ENCODE measurements at places on chromosomes 5 and 9. TPM values are rescaled to one million over a fixed set of nuclear protein-coding genes. Genes with fewer than 3 reads are reported as not detected.

- no peaks in the 10 kb centered on the region for H3K27me3 ChIP-seq
- H3K4me3 ChIP-seq = no peak overlapping the region
- peaks cover 34% of the 10 kb centered on the region for H3K4me1 ChIP-seq
Observed at GRCh38 chr9:123927625-123928532, 2.0 kb downstream of the DENND1A start.

DNA sequence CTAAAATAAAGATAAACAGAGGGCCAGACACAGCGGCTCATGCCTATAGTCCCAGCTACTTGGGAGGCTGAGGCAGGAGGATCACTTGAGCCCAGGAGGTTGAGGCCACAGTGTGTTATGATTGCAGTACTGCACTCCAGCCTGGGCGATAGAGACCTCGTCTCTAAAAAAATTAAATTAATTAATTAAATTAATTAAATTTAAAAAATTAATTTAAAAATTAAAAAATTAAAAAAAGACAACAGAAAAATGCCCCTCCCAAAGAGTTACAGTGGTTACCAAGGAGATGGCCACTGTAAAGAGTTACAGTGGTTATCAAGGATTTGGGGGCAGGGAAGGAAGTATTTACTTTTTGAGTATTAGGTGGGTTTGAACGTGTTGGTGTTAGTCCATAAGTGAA lies 38.3 kb downstream of the CDC14B start:
- H3K27ac ChIP-seq = no peak overlapping the region
- H3K4me1 ChIP-seq = no peaks in the 10 kb centered on the region
- DNase-seq = no peak
- H3K27me3 ChIP-seq = no peaks in the 10 kb centered on the region
- H3K36me3 ChIP-seq = no peaks in the 10 kb centered on the region
- H3K4me3 ChIP-seq = no peak overlapping the region

DNA sequence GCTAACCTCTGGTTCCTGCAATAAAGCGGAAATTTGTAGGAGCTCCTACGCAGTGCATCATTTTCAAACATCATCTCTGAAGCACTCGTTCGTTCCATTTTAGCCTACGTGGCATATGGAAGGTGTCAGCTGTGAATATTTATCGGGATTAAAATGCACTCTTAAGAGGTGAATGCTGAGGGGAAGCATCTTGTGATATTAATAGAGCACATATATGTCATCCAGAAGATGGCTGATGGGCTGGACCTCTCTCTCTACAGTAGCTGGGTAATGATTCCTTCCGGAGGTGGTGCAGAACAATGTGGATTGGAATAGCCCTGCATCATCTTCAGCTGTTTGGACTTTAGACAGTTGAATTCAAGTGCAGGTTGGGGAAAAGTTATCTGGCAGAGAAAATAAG lies 478.7 kb downstream of the DMAC1 start:
- no peaks in the 10 kb centered on the region for H3K36me3 ChIP-seq
- no peak overlapping the region for H3K27ac ChIP-seq
- H3K27me3 ChIP-seq = no peaks in the 10 kb centered on the region
- no peak overlapping the region for H3K4me3 ChIP-seq
- DNase-seq = no peak

The PKN3 gene
- total RNA-seq = 7.2 TPM

DNA sequence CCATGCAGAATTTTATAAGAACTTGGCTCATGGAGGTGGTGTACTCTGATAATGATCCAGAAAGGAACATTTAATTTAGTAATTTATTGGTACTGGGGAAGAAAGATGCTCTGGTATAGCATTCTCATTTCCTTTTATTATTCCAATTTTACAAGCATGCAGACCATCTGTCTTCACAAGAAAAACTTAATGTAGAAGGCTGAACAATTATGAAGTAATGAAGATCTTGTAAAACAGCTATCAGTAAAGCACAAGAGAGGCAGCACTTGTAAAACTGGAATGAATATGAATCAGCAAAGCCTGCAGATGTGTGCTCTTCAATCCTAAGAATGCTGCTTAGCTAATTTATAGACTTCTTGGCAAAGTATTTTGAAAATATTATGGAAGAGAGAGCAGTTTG lies 300.0 kb downstream of the YTHDC2 start:
- H3K4me3 ChIP-seq = no peak overlapping the region
- H3K4me1 ChIP-seq = peaks cover 12% of the 10 kb centered on the region
- no peaks in the 10 kb centered on the region for H3K27me3 ChIP-seq
- H3K27ac ChIP-seq = no peak overlapping the region
- no peaks in the 10 kb centered on the region for H3K36me3 ChIP-seq

- no peak overlapping the region for H3K4me3 ChIP-seq
- no peak for DNase-seq
- no peaks in the 10 kb centered on the region for H3K36me3 ChIP-seq
- H3K27me3 ChIP-seq = no peaks in the 10 kb centered on the region
Observed at GRCh38 chr5:150177721-150178120, 11.1 kb downstream of the CDX1 start.

The SLC46A2 gene
- 0.17 TPM for total RNA-seq

- no peak for DNase-seq
- H3K4me1 ChIP-seq = peaks cover 11% of the 10 kb centered on the region
- no peak overlapping the region for H3K27ac ChIP-seq
- no peaks in the 10 kb centered on the region for H3K27me3 ChIP-seq
- peak overlapping the region; percentile 51 for H3K4me3 ChIP-seq
Observed at GRCh38 chr9:109166171-109166770, 778 bp downstream of the FRRS1L start.

The IRX1 gene
- total RNA-seq = 0.17 TPM

GRCh38 chr5:93886098-93886806 lies 144.9 kb upstream of the POU5F2 start:
- H3K27ac ChIP-seq = no peak overlapping the region
- no peaks in the 10 kb centered on the region for H3K27me3 ChIP-seq
- H3K4me3 ChIP-seq = no peak overlapping the region
- H3K4me1 ChIP-seq = peaks cover 6% of the 10 kb centered on the region
- no peaks in the 10 kb centered on the region for H3K36me3 ChIP-seq

- no peak overlapping the region for H3K27ac ChIP-seq
- no peak for DNase-seq
- peaks cover 12% of the 10 kb centered on the region for H3K4me1 ChIP-seq
Observed at GRCh38 chr5:82656341-82656761, 378.2 kb upstream of the RPS23 start.

- no peak overlapping the region for H3K27ac ChIP-seq
- H3K4me3 ChIP-seq = no peak overlapping the region
- peaks cover 19% of the 10 kb centered on the region for H3K4me1 ChIP-seq
Observed at GRCh38 chr9:97845130-97845529, 7.9 kb upstream of the FOXE1 start.

- DNase-seq = no peak
- H3K27ac ChIP-seq = no peak overlapping the region
- H3K4me1 ChIP-seq = peaks cover 50% of the 10 kb centered on the region
- H3K36me3 ChIP-seq = no peaks in the 10 kb centered on the region
- H3K27me3 ChIP-seq = no peaks in the 10 kb centered on the region
- H3K4me3 ChIP-seq = peak overlapping the region; percentile 82
Observed at GRCh38 chr5:53478411-53479044, 1.9 kb upstream of the FST start.

The BRINP1 gene
- not detected for total RNA-seq

The SPATA31E1 gene
- not detected for total RNA-seq

DNA sequence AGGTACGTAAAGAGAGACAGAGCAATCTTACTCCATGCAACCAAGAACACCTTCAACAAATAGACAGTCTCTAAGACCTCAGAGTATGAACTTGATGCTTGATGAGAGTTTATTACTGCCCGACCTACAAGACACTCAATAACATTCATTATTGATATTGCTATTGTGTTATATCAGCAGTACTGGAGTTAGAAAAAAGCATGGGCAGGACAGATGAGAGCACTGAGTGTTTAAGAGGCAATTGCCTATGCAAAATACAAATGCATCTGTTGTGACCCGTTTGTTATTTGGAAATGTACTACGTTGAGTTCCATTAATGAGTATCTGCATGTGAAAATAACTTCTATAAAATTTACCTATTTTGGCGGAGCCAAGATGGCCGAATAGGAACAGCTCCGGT lies 8.1 kb upstream of the MARCOL start:
- DNase-seq = no peak
- H3K4me1 ChIP-seq = no peaks in the 10 kb centered on the region
- no peaks in the 10 kb centered on the region for H3K36me3 ChIP-seq
- no peak overlapping the region for H3K27ac ChIP-seq
- H3K27me3 ChIP-seq = no peaks in the 10 kb centered on the region
- H3K4me3 ChIP-seq = no peak overlapping the region

- H3K4me1 ChIP-seq = peaks cover 21% of the 10 kb centered on the region
- no peak overlapping the region for H3K27ac ChIP-seq
- H3K4me3 ChIP-seq = no peak overlapping the region
- no peaks in the 10 kb centered on the region for H3K27me3 ChIP-seq
- no peaks in the 10 kb centered on the region for H3K36me3 ChIP-seq
Observed at GRCh38 chr5:169128679-169129078, 172.3 kb downstream of the SLIT3 start.

DNA sequence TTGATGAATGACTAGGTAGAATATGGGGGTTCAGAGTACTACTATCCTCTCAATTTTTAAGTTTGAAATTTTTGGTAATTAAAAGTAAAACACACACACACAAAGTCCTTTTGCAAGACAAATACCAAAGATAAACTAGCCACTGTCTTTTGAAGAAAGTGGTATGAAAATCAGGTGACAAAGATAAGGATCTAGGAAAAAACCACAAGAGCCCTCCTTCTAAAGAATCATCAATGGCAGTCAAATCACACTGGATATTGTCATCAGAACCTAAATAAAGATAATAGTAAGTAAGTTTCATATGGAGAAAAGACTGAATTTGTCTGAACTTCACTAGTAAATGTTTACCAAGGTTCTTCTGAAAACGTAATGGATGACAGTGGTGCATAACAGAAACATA lies 30.5 kb upstream of the HK3 start:
- no peak overlapping the region for H3K4me3 ChIP-seq
- peaks cover 6% of the 10 kb centered on the region for H3K36me3 ChIP-seq
- DNase-seq = no peak
- H3K27ac ChIP-seq = no peak overlapping the region
- no peaks in the 10 kb centered on the region for H3K27me3 ChIP-seq

GRCh38 chr5:128469912-128470311 lies 68.1 kb downstream of the FBN2 start:
- no peaks in the 10 kb centered on the region for H3K36me3 ChIP-seq
- no peak overlapping the region for H3K4me3 ChIP-seq
- H3K27me3 ChIP-seq = no peaks in the 10 kb centered on the region
- DNase-seq = no peak

GRCh38 chr5:167158588-167158987 lies 1132.9 kb upstream of the WWC1 start:
- DNase-seq = no peak
- no peak overlapping the region for H3K27ac ChIP-seq
- no peaks in the 10 kb centered on the region for H3K4me1 ChIP-seq
- H3K36me3 ChIP-seq = no peaks in the 10 kb centered on the region
- H3K27me3 ChIP-seq = no peaks in the 10 kb centered on the region

DNA sequence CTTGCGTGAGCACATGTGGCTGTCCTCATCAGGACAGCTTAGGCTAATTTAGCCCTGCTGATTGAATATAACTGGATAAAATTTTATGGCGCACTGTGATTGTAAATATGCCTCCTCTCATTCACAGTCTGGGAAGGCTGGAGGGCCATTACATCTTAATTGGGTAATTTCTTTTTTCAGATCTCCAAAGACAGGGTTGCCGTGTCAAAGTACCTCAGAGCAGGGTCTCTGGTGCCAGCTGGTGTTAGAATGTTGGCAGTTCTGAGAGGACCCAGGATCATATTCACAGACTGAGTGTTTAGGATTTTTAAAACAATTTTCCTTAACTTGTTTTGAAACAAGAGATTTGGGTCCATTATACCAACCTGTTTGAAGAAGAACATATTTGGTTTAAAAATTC lies 455.7 kb upstream of the TLE4 start:
- no peak overlapping the region for H3K27ac ChIP-seq
- no peaks in the 10 kb centered on the region for H3K4me1 ChIP-seq
- DNase-seq = no peak
- no peaks in the 10 kb centered on the region for H3K27me3 ChIP-seq

DNA sequence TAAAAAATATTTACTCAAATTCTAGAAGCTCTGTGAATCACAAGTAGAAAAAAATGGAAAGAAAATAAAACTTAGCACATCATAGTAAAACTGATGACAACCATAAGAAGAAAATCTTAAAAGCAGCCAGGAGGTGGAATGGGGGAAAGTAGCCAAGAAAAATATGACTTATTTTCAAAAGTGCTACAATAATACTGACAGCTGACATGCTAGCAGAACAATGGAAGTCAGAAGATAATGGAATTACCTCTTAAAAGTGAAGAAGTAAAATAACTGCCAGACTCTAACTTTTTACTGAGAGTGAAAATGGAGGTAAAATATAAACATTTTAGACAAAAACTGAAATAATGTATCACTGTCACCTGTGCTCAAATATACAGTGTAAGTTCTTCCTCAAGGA lies 532.2 kb upstream of the SGCD start:
- no peaks in the 10 kb centered on the region for H3K27me3 ChIP-seq
- no peaks in the 10 kb centered on the region for H3K36me3 ChIP-seq
- H3K27ac ChIP-seq = no peak overlapping the region
- no peak for DNase-seq
- H3K4me3 ChIP-seq = no peak overlapping the region
- H3K4me1 ChIP-seq = no peaks in the 10 kb centered on the region

The NUDT2 gene
- 28.1 TPM for total RNA-seq

DNA sequence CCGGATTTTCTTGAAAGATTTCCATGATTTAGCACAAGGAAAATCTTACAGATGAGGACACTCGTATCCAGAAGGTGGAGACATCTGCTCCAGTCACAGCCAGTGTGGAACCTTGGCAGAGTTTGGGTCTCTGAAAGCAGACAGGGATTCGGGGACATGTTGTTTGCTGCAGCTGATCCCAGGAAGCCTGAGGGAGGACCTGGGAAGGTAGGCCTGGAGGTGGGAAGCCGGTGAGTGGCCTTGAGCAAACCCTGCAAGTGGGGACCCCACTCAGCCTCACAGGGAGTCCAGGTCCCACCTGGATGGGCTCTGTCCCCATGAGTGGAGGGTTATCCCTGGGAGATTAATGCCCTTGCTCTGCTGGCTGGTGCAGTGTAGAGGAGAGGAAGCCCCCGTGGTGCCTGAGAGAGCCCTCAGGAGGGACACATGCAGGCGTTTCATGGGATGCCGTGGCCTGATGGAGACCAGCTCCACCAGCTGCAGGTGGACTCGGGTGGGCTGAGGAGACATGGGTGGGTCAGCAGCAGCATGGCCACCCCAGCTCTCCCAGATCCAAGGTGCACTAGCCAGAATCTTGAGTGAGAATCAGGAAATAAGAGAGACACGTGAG lies 7.8 kb downstream of the MRPS2 start:
- peaks cover 8% of the 10 kb centered on the region for H3K4me1 ChIP-seq
- peaks cover 26% of the 10 kb centered on the region for H3K36me3 ChIP-seq
- H3K4me3 ChIP-seq = no peak overlapping the region
- no peak for DNase-seq
- no peaks in the 10 kb centered on the region for H3K27me3 ChIP-seq

All from esophagus muscularis mucosa (tissue), 4 donors.